ENCODE measurements at places on chromosomes 13 and 19.
A peak's percentile ranks its signal among the peaks of the same experiment; 100 is the strongest.

GRCh38 chr13:74273581-74273980, 139.4 kb upstream of the KLF12 start:
- no peak for DNase-seq

GRCh38 chr19:35963514-35963913, 27.3 kb downstream of the LRFN3 start:
- DNase-seq: peak; percentile 49

DNA sequence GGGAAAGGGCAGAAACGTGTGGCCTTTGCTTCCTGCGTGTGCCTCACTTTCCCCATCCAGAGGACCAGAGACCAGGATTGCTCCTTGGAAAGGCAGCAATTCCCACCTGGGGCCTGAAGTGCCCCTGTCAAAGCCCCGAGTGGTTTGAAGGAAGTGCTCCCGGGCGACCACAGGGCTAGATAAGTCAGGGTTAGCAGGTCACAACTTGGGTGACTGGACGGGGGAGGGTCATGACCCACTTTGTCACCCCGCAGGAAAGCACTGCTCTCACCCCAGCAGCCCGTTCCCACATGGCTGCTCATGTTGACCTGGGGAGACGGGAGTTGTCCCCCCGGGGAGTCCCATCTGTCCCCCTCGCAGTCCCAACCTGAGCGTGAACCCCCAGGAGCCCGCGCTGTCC, 459 bp downstream of the PRAM1 start:
- DNase-seq: no peak

GRCh38 chr13:43493496-43494000, 293.2 kb downstream of the ENOX1 start:
- no peak for DNase-seq

GRCh38 chr19:46693760-46694159, 23.2 kb downstream of the PRKD2 start:
- DNase-seq: no peak

- no peak for DNase-seq
Measured at GRCh38 chr13:43300865-43301264, 277.5 kb downstream of the DNAJC15 start.

- no peak for DNase-seq
Measured at GRCh38 chr19:45528744-45529419, 21.6 kb downstream of the VASP start.

- DNase-seq: peak; percentile 62
Measured at GRCh38 chr19:14786421-14786851, 8.1 kb upstream of the ADGRE2 start.

- DNase-seq: peak; percentile 50
Measured at GRCh38 chr19:2552859-2553258, 76.9 kb downstream of the GADD45B start.
